ENCODE measurements at places on chromosomes 7 and 10. TPM values are rescaled to one million over a fixed set of nuclear protein-coding genes. Genes with fewer than 3 reads are reported as not detected.

The STEAP1B gene
- 0.31 TPM for total RNA-seq

The ATG9B gene
- 4.5 TPM for total RNA-seq

The REEP3 gene
- total RNA-seq: 4.6 TPM

The MGMT gene
- 18.8 TPM for total RNA-seq

The DMTF1 gene
- total RNA-seq: 178 TPM

The HOXA4 gene
- total RNA-seq: 2.1 TPM

The GRID1 gene
- not detected for total RNA-seq

The RAMP3 gene
- not detected for total RNA-seq

The AIMP2 gene
- total RNA-seq: 11.1 TPM

The WIPF3 gene
- total RNA-seq: not detected

The ITPRID1 gene
- not detected for total RNA-seq

The ABCB4 gene
- 0.14 TPM for total RNA-seq

The AQP1 gene
- 0.50 TPM for total RNA-seq

The DRGX gene
- total RNA-seq: not detected

The MEOX2 gene
- not detected for total RNA-seq

The GOLGA7B gene
- 4.1 TPM for total RNA-seq

The AMPH gene
- not detected for total RNA-seq

The ENO4 gene
- not detected for total RNA-seq

The SYT15B gene
- 0.43 TPM for total RNA-seq

The FOXI2 gene
- total RNA-seq: not detected

The H2AZ2 gene
- total RNA-seq: 196 TPM

The P4HA1 gene
- 16.3 TPM for total RNA-seq

The SCIN gene
- not detected for total RNA-seq

The ASZ1 gene
- total RNA-seq: not detected

The FFAR4 gene
- total RNA-seq: not detected

The ELN gene
- not detected for total RNA-seq

The WNT2 gene
- total RNA-seq: not detected

The LANCL2 gene
- total RNA-seq: 8.3 TPM

The C10orf143 gene
- total RNA-seq: 8.2 TPM

The TUBAL3 gene
- not detected for total RNA-seq

The PLPP4 gene
- not detected for total RNA-seq

The ARPC1B gene
- 179 TPM for total RNA-seq

The SLC26A3 gene
- not detected for total RNA-seq

Measured in natural killer cell (primary cell).